ENCODE measurements at places on chromosomes 13 and 19.

DNA sequence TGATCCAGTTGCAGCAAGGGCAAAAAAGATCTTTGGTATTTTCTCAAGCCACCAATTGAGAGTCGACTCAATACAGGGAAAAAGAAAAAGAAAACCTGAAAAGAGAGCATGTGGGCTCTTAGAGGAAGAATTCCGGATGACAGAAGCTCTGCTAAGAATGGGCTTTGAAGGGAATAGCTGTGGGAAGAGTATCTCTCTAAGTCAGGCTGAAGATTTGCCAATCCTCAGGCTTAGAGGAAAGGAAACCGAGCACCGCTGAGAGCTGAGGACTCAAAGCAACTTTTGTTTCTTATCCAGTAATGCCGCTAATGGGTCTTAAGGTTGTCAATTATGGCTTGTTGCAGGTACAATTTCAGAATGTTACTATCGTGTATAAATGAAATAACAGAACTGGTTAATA is 166.4 kb downstream of the EFNB2 start:
- no peak for DNase-seq

GRCh38 chr19:5314012-5314906 is 26.4 kb downstream of the PTPRS start:
- DNase-seq, result no peak

DNA sequence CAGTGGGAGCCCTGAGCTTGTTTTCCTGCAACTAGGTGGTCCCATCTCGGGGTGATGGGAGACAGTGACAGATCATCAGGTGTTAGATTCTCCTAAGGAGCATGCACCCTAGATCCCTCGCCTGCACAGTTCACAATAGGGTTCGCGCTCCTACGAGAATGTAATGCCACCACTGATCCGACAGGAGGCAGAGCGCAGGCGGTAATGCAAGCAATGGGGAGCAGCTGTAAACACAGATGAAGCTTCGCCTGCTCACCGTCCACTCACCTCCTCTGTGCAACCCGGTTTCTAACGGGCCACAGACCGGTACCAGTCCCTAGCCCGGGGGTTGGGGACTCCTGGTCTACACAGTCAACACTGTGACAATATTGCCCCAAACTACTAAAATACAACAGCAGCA is 38.8 kb downstream of the CARD8 start:
- DNase-seq, result no peak

DNA sequence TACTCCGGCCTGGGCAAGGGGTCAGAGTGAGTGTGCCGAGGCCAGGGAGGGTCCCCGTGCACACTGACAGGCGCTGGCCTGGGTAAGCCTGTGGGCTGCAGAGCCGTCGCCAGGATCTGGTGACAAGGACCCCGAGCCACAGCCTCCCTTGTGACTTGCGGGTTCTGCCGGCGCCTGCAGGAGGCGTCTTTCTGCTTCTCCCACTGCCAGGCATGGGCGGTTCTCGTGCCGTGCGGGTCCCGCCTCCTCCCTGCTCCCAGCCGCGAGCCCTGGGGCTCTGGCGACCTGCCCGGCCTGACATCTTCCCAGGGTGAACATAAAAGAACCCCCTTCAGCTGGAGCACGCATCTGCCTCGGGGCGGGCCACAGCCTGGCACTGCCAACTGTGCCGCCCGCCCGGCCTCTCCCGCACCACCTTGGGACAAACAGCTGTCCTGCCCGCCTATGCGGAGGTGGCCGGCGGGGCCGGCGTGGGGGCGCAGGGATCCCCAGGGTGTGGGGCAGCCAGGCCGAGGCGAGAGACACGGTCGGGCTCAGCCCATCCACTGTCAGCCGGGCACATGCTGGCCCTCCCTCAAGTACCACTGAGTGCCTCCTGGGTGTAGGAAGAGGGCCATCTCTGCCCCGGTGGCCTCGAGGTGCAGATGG is 1.5 kb upstream of the HCN2 start:
- DNase-seq, result no peak

DNA sequence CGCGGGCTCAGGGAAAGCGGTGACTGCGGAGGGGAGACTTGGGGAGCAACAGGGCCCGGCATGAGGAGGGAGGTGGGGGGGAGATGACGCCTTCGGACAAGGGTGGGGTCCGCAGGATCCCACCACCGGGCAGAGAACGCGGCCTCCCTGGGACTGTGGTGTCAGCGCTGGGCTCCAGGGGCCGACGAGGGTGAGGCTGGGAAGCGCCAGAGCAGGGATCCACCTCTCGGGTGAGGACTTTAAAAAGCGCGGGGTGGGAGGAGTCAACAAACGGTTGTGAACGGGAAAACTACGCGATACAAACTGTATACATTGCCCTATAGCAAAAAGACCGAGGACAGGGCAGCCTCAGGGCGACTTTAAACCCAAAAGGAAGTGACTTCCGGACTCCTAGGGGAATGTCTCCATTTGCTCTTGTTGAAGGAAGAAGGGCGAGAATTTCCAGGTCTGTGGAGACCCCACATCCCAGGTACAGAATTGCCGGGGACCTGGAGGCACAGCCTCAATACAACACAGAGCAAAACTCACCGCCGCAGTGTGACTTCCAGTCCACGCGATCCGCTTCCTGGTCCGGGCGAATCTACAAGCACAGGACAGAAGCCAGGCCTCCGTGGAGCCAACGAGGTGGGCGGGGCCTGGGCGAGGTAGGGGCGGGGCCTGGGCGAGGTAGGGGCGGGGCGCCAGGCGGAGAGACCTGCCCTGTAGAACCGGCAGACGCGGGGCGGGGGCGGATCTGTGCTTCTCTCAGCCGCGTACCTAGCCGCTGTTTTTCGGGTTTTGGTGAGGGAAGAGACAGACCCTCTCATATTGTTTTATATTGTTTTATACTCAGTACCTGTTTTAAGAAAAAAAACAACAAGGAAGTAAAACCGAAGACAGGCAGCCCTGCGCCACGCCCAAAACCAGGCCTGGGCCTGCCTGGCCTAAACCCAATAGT is at the start of gene ZNF888:
Gene ZNF888, minus strand, starts transcription at position 588 of the 937 bp plus-strand sequence. CDS start 5,555 bp downstream, outside the sequence.
- peak; percentile 70 for DNase-seq

- DNase-seq, result no peak
Observed at GRCh38 chr13:64680739-64681138, 2549.4 kb downstream of the PCDH9 start.
